ENCODE measurements at places on chromosomes 3 and 15. TPM values are rescaled to one million over a fixed set of nuclear protein-coding genes. Genes with fewer than 3 reads are reported as not detected.

Gene CSNK1G1
- total RNA-seq = 8.8 TPM

Gene SNTN
- not detected for total RNA-seq

Gene EPM2AIP1
- 5.5 TPM for total RNA-seq

Gene THSD4
- total RNA-seq = 14.7 TPM

Gene FXR1
- total RNA-seq = 100 TPM

Gene LRTM1
- not detected for total RNA-seq

Gene TGM4
- total RNA-seq = 0.15 TPM

Gene ACKR4
- not detected for total RNA-seq

Gene RAB43
- total RNA-seq = 12.9 TPM

Gene ERICH6
- not detected for total RNA-seq

Gene ANKUB1
- total RNA-seq = not detected

Gene CYP1A2
- not detected for total RNA-seq

Gene HRG
- not detected for total RNA-seq

Gene IQCF5
- total RNA-seq = not detected

Gene FSTL1
- 332 TPM for total RNA-seq

Gene COL8A1
- total RNA-seq = 84.6 TPM

Gene ITGB5
- total RNA-seq = 67.3 TPM

Gene C3orf85
- total RNA-seq = not detected

Gene CX3CR1
- 0.15 TPM for total RNA-seq

Gene RYR3
- not detected for total RNA-seq

Gene PRRT3
- total RNA-seq = 3.2 TPM

Gene FOXB1
- not detected for total RNA-seq

Gene ZDHHC23
- total RNA-seq = 0.17 TPM

Gene FEZF2
- total RNA-seq = not detected

Gene NOX5
- not detected for total RNA-seq

Gene RHOV
- not detected for total RNA-seq

Gene STT3B
- 79.4 TPM for total RNA-seq

Gene C15orf39
- total RNA-seq = 7.4 TPM

Gene LRRK1
- 2.8 TPM for total RNA-seq

Gene UCN2
- total RNA-seq = 1.9 TPM

Gene VILL
- 5.0 TPM for total RNA-seq

Gene LINGO1
- not detected for total RNA-seq

Gene PIK3CA
- 8.8 TPM for total RNA-seq

Gene C3orf22
- total RNA-seq = not detected

Gene PLCL2
- total RNA-seq = 4.0 TPM

Gene C3orf33
- total RNA-seq = 2.0 TPM

Gene LXN
- 75.5 TPM for total RNA-seq

Gene MELTF
- 5.2 TPM for total RNA-seq

Gene IL17RD
- 2.0 TPM for total RNA-seq

Gene P2RY14
- not detected for total RNA-seq

Gene FES
- 20.0 TPM for total RNA-seq

Gene ITIH3
- total RNA-seq = not detected

Gene CYP1A1
- total RNA-seq = not detected

Gene ITPKA
- total RNA-seq = 15.6 TPM

Gene CPLX3
- total RNA-seq = not detected

Gene SUCLG2
- total RNA-seq = 62.9 TPM

Gene GPR27
- total RNA-seq = not detected

Gene EXOSC7
- total RNA-seq = 60.9 TPM

Gene PLSCR4
- total RNA-seq = 4.6 TPM

Gene ZIC1
- not detected for total RNA-seq

Gene MST1R
- total RNA-seq = 0.50 TPM

Measured in bronchus fibroblast of lung (primary cell).